Smooth muscle cell of trachea (primary cell): ENCODE measurements at places on chromosomes 5 and 9. TPM values are rescaled to one million over a fixed set of nuclear protein-coding genes. Genes with fewer than 3 reads are reported as not detected.

Gene WDR36
- 81.6 and 96.4 TPM in 2 replicates for total RNA-seq

Gene TAS2R1
- not detected in 2 replicates for total RNA-seq

Gene PCDHA12
- under 0.01 TPM in 1 of 2 replicates, not detected in the other for total RNA-seq

Gene NR2F1-AS1
- 22.1 and 31.4 TPM in 2 replicates for total RNA-seq

Gene FOXI1
- not detected in 2 replicates for total RNA-seq

Gene UNC13B
- 42.5 and 43.8 TPM in 2 replicates for total RNA-seq

Gene EMB
- 8.3 and 13.7 TPM in 2 replicates for total RNA-seq

Gene IL3
- not detected in 2 replicates for total RNA-seq

Gene PAEP
- total RNA-seq = not detected in 2 replicates

Gene NDUFA8
- 29.3 and 40.9 TPM in 2 replicates for total RNA-seq

Gene GABRA1
- not detected in 2 replicates for total RNA-seq

Gene S100Z
- total RNA-seq = not detected in 2 replicates

Gene ZDHHC11B
- 0.29 TPM in 1 of 2 replicates, not detected in the other for total RNA-seq

Gene BHMT
- total RNA-seq = 0.15 TPM in 1 of 2 replicates, not detected in the other

Gene ENTPD2
- total RNA-seq = not detected in 2 replicates

Gene SLC6A19
- not detected in 2 replicates for total RNA-seq

Gene PCDHA11
- total RNA-seq = 0.29 and 0.50 TPM in 2 replicates

Gene CTXN3
- total RNA-seq = not detected in 2 replicates

Gene TUBB4B
- total RNA-seq = 205 and 421 TPM in 2 replicates

Gene PCDHGA9
- 7.4 and 8.0 TPM in 2 replicates for total RNA-seq

Gene TMEM252
- total RNA-seq = not detected in 2 replicates

Gene AK8
- total RNA-seq = 0.17 and 1.6 TPM in 2 replicates

Gene GARNL3
- 1.3 and 5.0 TPM in 2 replicates for total RNA-seq

Gene CCDC180
- 0.99 and 5.5 TPM in 2 replicates for total RNA-seq

Gene TIMD4
- not detected in 2 replicates for total RNA-seq

Gene TMEM171
- total RNA-seq = 0.87 and 1.8 TPM in 2 replicates

Gene KCNT1
- not detected in 2 replicates for total RNA-seq

Gene NMUR2
- not detected in 2 replicates for total RNA-seq

Gene PROB1
- total RNA-seq = 1.2 and 2.6 TPM in 2 replicates

Gene SLC46A2
- total RNA-seq = not detected in 2 replicates

Gene IGIP
- 9.2 and 11.9 TPM in 2 replicates for total RNA-seq

Gene PDZD2
- total RNA-seq = 0.50 and 1.7 TPM in 2 replicates
